ENCODE measurements at places on chromosomes 5 and 9.

DNA sequence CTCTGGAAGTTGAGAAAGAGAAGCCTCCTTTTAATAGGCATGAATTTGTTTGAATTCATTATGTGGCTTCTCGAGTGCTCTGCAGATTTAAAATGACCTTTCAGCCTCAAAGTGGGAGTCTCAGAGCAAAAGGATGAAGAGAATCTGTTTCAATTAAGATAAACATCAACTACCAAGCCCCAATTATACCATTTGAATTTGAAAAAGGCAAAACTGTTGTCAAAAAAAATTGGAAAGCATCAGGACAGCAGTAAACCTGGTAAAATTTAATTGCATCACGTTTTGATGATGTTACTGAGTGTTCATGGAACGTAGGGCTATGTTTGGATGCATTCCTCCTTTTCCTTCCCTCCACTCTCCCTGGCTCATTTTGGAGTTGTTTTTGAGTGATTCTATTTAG, 637.2 kb downstream of the PDE4D start:
- no peak for DNase-seq

GRCh38 chr5:123610665-123611405, 98.9 kb downstream of the CSNK1G3 start:
- DNase-seq, result peak; percentile 16

DNA sequence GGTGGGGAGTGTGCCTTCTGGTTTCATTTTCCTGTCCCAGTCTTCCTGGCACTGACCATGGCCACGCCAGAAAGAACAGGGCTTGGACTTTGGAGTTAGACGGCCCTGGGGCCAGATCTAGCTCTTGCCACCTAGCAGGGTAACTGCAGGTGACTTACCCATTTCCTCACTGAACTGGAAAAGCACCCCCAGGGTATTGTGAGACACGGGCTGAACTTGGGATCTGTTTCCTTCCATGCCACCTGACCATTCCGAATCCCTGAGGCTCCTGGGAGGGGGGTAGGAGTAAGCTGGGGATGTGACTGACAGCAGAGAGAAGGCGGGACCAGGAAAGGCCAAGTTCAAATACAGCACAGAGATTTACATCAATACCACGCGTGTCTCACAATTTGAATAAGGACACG, 9.4 kb downstream of the HNRNPAB start:
- DNase-seq, result no peak

DNA sequence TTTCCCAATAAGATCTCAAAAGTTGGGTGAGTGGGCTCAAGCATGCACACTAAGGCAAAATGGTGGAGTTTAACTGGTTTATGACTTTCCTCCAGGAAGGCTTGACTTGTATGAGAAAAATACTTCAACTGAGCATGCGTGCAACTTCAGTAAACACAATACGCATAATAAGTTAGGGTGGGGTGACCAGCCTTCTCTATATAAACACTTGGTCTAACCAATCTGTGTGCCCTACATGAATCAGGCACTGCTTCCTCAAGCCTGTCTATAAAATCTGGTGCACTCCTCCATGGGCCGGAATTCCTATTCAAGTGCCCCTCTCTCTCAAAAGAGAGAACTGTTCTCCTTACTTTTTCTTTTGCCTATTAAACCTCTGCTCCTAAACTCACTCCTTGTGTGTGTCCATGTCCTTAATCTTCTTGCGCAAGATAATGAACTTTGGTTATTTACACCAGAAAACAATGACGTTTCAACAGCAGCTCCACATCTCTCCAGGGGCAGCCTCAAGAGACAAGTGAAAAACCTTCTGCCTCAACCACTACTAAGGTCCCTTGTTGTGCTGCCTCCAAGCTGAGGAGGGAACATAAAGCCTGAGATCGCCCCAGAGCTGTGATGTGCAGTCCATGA, 352.6 kb downstream of the CAAP1 start:
- no peak for DNase-seq

DNA sequence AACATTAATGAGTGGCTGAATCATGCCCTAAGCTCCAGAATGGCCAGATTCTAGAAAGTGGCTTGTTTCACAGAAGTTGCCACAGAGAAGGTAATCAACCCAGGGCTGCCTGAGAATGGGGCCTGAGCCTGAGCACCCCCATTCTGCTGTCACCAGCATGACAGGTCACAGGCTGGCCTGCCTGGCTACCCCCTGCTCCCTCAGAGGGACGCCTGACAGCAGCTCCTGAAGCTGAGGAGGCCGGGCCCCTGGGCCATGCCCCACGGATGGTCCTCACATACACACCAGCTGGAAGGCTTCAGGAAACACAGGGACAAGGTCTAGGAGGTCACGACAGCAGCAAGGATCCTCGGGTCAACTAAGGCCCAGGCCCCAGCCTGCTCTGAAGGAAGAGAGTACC, 3.7 kb downstream of the GABRP start:
- no peak for DNase-seq

All from COR-L47 (cell line).